ENCODE measurements at places on chromosomes 5 and 9.

DNA sequence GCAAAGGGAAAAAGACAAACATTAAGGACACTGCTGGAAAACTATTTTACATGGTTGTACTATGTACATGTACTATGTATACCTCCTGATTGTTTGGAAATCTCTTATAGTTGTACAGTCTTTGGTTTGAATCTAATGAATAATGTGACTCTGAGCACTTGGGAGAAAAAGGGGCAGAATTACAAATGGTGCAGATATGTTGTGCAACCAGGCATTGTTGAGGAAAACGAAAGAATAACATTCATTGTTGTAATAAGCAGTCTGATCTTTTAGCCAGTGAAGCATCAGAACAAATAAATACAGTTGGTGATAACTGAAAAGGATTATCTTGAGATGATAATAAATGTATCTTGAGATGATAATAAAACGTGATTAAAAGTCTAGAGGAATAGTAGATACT is 87.2 kb downstream of the CSNK1G3 start:
- no peak for DNase-seq

DNA sequence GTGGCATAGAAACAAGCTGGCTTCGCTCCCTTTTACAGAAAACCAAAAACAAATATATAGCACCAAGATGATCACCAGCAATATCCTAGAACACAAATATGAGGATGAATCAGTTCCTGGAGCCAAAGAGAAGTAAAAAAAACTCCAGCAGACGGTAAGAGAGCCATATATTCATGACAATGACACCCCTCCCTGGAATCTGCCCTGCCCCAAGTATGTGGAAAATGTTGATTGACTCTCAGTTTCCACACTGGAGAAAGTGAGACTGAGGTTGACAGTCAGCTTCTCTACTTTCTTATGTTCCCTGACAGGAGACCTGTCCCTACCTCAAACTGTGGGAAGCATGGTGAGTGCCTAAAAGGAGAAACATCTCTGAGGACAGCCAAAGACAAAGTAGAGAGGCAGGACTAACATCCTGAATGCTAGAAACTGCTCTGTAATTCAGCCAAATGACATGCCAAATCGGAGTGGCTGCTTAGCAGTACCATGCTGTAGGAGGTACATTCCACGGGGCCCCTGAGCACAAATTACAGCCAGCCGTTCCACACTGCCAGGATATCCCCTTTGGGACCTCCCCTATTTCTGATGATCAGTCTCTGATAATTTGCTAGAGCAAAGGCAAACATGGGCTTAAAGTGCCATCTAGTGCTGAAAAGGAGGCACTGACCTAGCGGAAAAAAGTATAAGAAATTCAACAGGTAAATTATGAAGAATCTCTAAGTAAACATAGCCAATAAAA is 424.0 kb upstream of the RGMB start:
- DNase-seq = no peak

- no peak for DNase-seq
Observed at GRCh38 chr9:109276469-109277440, 44.1 kb downstream of the EPB41L4B start.

- no peak for DNase-seq
Observed at GRCh38 chr5:52822437-52822836, 34.7 kb downstream of the ITGA1 start.

DNA sequence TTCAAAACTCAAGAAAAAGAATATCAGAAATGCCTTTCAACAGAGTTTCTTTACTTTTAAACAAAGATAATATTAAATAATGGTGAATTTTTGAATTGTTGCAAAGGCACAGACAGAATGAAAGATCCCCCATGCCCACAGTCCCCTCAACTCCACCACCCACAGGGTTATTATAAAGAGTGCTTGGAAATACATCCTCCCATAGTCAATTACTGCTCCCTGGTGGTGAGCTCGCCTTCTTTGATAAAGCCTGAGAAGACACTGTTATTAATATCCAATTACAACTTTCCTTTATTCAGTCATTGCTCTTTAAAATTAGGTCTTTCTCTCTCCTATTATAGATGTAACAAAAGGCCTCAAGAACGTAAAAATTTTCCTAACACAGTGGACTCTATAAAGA is 490.2 kb upstream of the RORB start:
- DNase-seq = no peak

- no peak for DNase-seq
Observed at GRCh38 chr5:126939887-126940286, 90.5 kb downstream of the MARCHF3 start.

- no peak for DNase-seq
Observed at GRCh38 chr9:5510360-5510931, at the start of gene PDCD1LG2. TSS of gene PDCD1LG2 (plus strand) at chr9:5510531. CDS start at chr9:5522547, 12,016 bp downstream.

DNA sequence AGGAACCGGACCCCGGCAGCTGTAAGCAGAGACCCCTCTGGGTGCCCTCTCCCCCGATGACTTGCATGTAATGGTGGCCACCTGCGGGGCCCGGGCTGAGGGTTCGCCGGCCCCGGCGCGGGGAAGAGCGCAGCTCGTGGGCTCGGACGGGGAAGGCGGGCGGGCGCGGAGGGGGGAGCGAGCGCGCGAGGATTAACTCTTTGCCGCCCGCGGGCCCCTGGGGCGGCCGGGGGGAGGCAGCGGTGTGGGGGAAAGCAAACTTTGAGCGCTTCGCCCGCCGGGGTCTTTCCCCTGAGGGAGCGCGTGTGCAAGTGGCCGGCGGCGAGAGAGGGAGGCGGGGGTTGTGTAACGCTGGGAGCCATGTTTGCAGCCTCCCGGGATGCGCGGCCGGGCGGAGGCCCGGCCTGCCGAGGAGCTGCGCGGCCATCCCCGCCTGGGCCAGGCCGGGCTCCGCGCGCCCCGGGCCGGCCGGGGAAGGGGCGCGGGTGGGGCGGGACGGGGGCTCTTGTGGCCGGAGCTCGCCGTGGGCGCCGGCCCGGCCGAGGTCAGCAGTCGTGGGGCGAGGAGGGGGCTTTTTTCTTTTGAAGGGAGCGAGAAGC is 547 bp downstream of the ANP32B start:
- DNase-seq = peak; percentile 51

DNA sequence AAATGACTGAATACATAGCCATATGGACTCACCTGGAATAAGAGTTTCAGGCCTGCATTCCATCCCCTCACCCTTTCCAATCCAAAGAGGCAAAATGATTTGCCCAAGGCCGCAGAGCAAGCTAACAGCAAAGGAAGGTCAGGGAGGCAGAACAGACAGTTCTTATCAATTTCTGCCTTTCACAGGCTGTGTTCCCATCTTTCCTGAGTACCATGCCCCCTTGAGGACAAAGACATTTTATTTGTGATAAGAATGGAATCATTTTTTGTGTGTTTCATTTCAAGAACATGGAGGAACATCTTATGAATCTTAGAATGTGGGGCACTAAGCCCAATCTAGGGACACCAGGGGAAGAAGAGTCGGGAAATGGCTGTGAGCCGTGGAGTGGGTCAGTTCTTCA is 13.9 kb downstream of the LHFPL2 start:
- no peak for DNase-seq

- no peak for DNase-seq
Observed at GRCh38 chr9:7258688-7259396, 501.1 kb downstream of the KDM4C start.

DNA sequence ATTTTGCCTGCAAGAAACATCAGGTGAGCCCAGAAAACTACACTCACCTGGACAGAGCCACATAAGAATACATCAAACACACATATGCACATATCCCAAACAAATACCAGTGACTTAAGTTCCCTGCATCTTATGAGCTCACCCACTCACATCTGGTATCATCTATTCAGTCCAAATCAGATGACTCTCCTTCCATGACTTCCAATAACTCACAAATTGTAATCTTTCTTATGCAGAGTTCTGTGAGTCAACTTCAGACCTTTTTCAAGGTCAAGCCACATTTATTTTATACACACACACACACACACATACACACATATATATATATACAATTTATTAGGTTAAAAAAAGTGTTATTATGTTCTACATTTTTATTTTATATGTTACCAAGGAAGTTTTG is 1711.9 kb upstream of the CDH9 start:
- DNase-seq = no peak

DNA sequence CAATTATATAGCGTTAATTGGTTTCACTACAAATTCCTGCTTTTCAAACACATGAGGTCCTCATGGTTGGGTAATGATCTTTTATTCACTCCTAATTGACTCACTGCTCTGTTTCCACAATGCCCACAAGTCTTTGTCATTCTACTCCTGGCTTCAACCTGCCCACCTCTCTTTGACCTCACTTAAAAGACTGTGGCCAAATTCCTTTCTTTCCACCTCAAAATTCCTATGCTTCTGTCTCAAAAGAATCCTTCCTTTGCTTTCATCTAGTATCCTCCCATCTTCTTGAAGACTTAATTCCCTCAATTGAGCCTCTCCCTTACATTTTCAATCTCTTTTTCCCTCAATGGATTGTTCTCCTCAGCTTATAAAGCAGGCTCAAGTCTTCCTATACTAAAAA is 4.9 kb downstream of the APBA1 start:
- DNase-seq = no peak

DNA sequence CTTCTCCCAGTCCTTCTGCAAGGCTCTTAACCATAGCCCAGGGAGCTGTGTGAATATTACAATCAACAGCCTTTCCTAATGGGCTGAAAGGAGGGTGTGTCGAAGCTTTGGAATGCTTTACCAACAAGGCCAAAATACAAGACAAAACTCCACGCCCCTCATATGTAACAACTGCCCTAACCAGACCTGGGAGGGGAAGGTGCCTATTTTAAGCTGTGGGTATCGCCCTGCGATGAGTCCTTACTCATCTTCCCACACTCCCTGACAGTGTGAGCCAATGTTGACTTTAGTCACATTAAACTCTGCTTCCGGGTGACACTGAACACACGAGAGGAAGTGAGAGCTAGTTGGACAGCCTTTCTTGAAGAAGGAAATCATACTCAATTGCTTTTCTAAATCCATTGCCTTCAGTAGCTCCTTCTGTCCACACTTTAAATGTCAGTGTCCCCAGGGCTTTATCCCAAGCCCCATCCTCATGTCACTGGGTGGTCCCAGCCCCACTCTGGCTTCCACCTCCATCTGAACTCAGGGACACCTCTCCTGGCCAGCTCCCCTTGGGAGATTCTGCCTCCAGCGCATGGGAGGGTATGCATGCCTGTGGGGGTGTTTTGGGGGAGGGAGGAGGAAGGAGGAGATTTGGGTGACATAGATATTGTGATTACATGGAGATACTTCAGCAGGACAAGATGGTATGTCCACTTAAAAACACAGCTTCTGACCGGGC is 6.5 kb upstream of the TBC1D9B start:
- DNase-seq = no peak

- DNase-seq = no peak
Observed at GRCh38 chr9:72274441-72274840, 90.6 kb downstream of the ZFAND5 start.

DNA sequence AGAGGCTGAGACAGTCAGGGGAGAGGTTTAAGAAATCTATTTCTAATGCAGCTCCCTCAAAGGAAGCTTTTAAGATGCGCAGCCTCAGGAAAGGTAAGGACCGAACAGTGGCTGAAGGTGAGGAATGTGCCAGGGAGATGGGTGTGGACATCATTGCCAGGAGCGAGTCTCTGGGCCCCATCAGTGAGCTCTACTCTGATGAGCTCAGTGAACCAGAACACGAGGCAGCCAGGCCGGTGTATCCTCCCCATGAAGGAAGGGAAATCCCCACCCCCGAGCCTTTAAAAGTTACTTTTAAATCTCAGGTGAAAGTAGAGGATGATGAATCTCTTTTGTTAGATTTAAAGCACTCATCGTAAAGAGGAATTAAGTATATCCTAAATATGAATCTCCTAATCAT is 8.2 kb downstream of the CAVIN4 start:
- DNase-seq = no peak

GRCh38 chr5:88551724-88552345 is 283.2 kb upstream of the TMEM161B start:
- DNase-seq = no peak

DNA sequence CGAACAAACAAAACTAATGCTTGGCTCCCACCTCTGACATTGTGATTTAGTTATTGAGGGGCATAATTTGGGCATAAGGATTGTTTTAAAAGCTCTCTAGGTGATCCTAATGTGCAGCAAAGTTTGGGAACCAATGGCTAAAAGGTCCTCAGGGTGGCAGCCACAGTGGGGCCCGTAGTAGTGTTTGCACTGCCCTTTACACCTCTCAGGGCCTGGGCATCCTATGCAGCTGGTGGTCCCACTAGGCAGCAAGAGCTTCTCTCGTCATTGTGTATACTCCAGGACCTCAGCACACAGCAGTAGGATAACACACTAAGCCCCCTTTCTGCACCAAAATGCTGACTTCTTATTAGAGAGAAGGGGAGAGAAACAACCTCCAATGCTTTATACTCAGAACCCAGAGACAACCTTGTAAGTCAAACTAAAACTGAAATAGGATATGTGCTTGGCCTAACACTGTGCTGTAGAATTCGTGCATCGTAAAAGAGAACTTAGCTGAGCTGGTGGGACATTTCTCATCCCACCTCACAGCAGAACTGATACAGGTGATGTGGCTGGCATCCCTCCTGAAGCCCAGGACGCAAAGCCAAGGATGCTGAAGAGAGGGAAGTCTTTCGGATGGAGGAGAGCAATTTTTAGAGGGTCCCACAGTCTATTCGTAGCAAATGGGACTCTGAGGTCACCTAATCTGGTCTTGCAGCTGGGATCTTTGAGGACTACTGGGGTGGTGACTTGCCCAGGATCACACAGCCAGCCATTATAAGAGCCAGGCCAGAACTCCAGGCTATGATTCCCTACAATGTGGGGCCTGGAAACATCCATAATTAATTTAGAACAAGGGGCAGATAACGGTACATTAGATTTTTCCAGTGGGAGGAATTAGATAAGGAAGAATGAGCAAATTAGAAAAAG is 1.2 kb downstream of the GLRX start:
- no peak for DNase-seq

- no peak for DNase-seq
Observed at GRCh38 chr9:89920131-89920530, 315.3 kb downstream of the GADD45G start.
